ENCODE measurements at places on chromosomes 2 and 18.

- no peak for DNase-seq
These were observed 82.0 kb downstream of the GPD2 start for GRCh38 chr2:156518138-156518537.

- DNase-seq = no peak
These were observed 74.5 kb downstream of the INPP4A start for GRCh38 chr2:98519156-98519555.

DNA sequence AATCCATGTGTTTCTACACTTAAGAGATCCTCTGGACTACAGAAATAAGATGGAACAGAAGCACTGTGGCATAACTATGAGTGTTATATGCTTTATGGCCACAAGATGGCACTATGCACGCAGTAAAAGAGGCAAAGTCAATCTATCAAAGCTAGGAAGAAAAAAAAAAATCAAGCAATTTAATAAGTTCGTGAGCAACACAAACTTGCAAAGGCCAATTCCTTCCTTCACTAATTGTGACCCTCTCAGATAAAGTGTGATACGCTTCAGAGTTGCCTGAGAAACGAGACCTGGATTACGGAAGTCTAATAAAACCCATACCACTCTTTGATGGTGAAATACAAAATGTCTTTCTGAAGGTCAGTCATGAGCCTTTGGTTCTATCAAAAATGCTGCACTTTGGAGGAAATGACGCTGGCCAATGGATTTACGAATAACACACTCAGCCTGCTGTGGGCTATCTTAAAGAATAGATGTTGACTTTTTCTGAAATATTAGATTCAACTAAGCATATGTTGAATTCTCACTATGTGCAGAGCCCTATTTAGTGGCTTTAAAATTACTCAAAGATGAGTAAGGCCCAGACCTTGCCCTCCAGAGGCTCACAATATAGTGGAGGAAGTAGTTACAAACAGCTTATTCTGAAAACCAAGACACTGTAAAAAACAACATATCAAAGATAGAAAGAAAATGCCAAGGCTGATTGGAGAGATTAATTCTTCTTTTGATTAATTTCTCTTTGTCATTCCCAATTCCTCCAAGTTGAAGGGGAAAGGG lies 35.5 kb upstream of the TTR start:
- no peak for DNase-seq

- no peak for DNase-seq
These were observed 96.6 kb downstream of the MBD2 start for GRCh38 chr18:54127759-54128378.

- no peak for DNase-seq
These were observed 32.5 kb downstream of the DARS1 start for GRCh38 chr2:135952891-135953290.

Data from cortex of kidney (tissue), 1 donor.